Activated T-helper 2 cell treated with anti-CD3 and anti-CD28 coated beads, Interferon-gamma antibody, Interleukin-2, Interleukin-4, amounts not matched to agents 10 μg/mL and 5 μg/mL and 100 μg/mL, durations not matched to agents 14 hours and 24 hours and 36 hours (primary cell): ENCODE measurements at places on chromosomes 1 and 21.

- H3K27ac ChIP-seq: no peak overlapping the region
- H3K4me1 ChIP-seq: no peaks in the 10 kb centered on the region
- DNase-seq: no peak
- no peak overlapping the region for H3K4me3 ChIP-seq
- H3K27me3 ChIP-seq: peaks cover 11% of the 10 kb centered on the region
These were observed 64.1 kb upstream of the SLC25A33 start for GRCh38 chr1:9475061-9475627.

GRCh38 chr21:44862869-44863685 is 10.4 kb downstream of the PTTG1IP start:
- H3K4me3 ChIP-seq: no peak overlapping the region
- H3K27me3 ChIP-seq: no peaks in the 10 kb centered on the region
- no peak overlapping the region for H3K27ac ChIP-seq

GRCh38 chr1:244254467-244254866 is 197.2 kb downstream of the ADSS2 start:
- H3K4me3 ChIP-seq: no peak overlapping the region
- no peak for DNase-seq
- peaks cover 3% of the 10 kb centered on the region for H3K27me3 ChIP-seq
- H3K4me1 ChIP-seq: no peaks in the 10 kb centered on the region
- no peak overlapping the region for H3K27ac ChIP-seq

DNA sequence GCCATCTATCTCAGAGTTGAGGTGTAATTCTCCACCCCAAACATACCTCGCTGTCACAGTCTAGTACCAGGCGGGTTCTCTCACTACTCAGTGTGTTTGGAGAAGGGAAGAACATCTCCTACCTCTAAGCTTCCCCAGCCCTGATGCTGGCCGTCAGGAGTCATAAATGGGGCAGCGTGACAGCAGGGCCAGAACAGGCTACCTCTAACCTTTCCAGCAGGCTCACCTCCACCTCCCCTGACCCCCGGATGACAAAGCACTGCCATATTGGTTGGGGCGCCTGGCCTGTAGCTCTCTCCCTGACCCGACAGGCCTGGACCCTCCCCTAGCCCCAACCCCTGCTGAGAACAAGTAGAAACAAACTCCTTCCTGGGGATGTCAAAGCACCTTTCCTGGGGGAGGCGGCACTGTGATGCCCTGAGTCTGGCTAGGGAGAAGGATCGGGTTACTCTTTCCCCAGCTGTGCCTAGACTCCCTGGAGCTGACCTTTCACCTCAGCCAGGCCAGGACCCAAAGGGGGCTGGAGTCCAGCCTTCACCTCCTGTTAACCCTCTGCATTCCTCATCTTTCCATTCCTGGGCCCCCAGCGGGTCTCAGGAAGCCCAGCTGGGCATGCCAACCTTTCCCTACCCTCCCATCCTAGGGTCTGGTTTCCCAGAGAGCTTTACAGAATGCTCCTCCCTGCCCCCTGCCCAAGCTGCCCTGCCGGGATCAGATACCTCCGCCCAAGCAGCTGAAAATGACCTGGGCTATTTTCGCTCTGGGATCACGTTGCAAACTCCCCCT is 34.2 kb downstream of the AHDC1 start:
- H3K4me3 ChIP-seq: peak overlapping the region; percentile 73
- H3K27ac ChIP-seq: peak overlapping the region; percentile 20
- H3K27me3 ChIP-seq: peaks cover 7% of the 10 kb centered on the region
- H3K4me1 ChIP-seq: peaks cover 14% of the 10 kb centered on the region
- no peak for DNase-seq

- no peak overlapping the region for H3K4me3 ChIP-seq
- no peaks in the 10 kb centered on the region for H3K4me1 ChIP-seq
- DNase-seq: no peak
- no peaks in the 10 kb centered on the region for H3K27me3 ChIP-seq
These were observed 141.3 kb downstream of the NRIP1 start for GRCh38 chr21:14923468-14923867.

DNA sequence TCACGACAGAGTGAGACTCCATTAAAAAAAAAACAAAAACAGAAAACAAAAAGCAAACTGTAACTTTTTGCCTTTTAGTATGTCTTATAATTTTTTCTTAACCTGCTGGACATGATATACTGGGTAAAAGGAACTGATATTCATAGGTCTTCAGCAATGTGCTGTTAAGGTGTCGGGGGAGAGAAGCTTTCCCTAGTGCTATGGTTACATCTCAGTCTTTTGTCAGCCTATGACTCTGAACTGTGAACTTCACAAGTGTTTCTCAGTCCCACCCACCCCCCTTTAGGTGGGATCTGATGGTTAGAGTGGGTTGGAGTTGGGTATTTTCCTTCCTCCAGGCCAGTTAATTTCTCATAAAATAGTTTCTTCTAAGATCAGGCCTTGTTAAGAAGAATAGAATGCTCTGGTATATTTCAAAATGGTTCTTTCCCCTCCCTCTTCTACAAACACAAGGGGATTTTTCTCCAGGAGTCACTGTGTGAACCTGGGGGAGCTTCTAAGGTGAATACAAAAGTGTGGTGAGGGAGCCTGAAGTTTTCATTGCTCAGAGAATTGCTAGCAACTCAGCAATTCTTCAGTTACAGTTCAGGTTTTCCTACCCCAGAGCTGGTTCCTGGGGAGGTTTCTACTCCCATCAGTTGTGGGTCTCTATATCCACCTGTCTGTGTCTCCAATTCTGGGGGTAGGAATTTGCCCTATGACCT is 16.1 kb upstream of the EDARADD start:
- no peak overlapping the region for H3K4me3 ChIP-seq
- peaks cover 2% of the 10 kb centered on the region for H3K27me3 ChIP-seq
- no peak overlapping the region for H3K27ac ChIP-seq
- H3K4me1 ChIP-seq: peaks cover 15% of the 10 kb centered on the region

DNA sequence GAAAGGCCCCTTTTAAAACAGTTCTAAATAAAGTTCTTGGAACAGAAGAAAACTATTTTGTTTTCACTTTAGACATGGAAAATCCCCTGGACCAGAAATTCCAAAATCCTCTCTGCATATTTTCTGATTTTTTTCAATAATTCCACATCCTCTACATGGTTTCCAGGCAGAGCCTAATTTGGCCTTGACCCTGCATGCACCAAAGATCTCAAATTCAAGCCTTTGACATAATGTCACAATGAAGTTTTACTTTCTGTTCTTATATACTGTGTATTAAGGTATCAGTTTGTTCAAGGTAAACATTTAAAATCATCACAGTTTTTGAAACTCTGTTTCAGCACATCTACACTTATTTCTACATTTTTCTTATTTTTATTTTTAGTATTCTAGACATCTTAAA is 12.2 kb upstream of the NPL start:
- DNase-seq: no peak
- H3K36me3 ChIP-seq: no peaks in the 10 kb centered on the region
- no peak overlapping the region for H3K27ac ChIP-seq
- H3K27me3 ChIP-seq: peaks cover 18% of the 10 kb centered on the region
- H3K4me1 ChIP-seq: peaks cover 14% of the 10 kb centered on the region

GRCh38 chr1:116690849-116691406 is 23.4 kb upstream of the IGSF3 start:
- no peak for DNase-seq
- H3K4me1 ChIP-seq: no peaks in the 10 kb centered on the region
- no peak overlapping the region for H3K27ac ChIP-seq
- H3K4me3 ChIP-seq: no peak overlapping the region
- peaks cover 5% of the 10 kb centered on the region for H3K27me3 ChIP-seq

GRCh38 chr1:99139876-99140275 is 124.4 kb upstream of the PLPPR4 start:
- no peak for DNase-seq
- no peak overlapping the region for H3K4me3 ChIP-seq
- no peaks in the 10 kb centered on the region for H3K36me3 ChIP-seq

DNA sequence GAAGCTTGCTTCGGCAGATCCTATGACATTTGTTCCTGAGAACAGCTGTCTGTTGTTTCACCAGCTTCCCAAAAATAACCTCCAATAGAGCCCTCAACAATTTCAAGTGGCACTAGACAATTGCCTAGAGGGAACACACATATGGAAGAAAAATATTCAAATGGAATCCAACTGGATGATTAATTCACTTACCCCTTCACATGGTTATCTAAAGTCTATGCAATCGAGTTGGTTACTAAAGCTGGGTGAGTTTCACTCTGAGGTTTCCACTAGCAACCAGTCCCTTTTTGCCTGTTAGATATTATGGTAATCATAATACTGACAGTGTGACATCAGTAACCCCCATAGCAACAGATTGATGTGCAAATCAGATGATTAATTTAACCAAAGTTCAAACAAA is at the start of gene LEMD1:
TSS of gene LEMD1 (minus strand) at position 259 of the 400 bp plus-strand sequence. CDS start 1,520 bp downstream, outside the sequence.
- no peak within 1 kb of the TSS for H3K4me3 ChIP-seq
- peaks cover 57% of the 10 kb centered on the region for H3K27me3 ChIP-seq
- H3K36me3 ChIP-seq: no peaks in the 10 kb centered on the region

- H3K4me3 ChIP-seq: peak overlapping the region; percentile 94
- no peaks in the 10 kb centered on the region for H3K27me3 ChIP-seq
- peaks cover 23% of the 10 kb centered on the region for H3K36me3 ChIP-seq
These were observed 633 bp downstream of the THEMIS2 start for GRCh38 chr1:27872802-27873551.

DNA sequence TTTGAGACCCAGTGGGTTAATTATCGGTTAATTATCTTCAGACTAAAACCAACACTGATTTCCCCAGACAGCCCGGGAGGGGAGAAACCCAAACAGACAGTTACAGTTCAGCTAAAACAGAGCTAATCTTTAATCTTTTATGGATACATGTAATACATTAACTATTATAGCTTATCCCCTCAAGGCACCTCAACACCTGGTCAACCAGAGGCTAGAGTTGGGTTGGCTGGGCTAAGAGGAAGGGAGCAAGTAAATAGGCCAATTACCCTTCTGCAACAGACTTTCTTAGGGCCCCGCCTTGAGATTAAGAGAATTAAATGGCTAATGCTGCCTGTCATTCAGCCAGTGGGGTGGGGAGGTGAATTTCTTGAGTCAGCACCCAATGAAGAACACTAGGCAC is 6.6 kb upstream of the MED18 start:
- peaks cover 2% of the 10 kb centered on the region for H3K27me3 ChIP-seq
- no peak for DNase-seq
- H3K27ac ChIP-seq: no peak overlapping the region
- no peaks in the 10 kb centered on the region for H3K36me3 ChIP-seq
- no peak overlapping the region for H3K4me3 ChIP-seq

- no peaks in the 10 kb centered on the region for H3K36me3 ChIP-seq
- no peak overlapping the region for H3K27ac ChIP-seq
- no peaks in the 10 kb centered on the region for H3K4me1 ChIP-seq
- DNase-seq: no peak
These were observed 378.1 kb upstream of the USP24 start for GRCh38 chr1:55593298-55593697.

GRCh38 chr1:41666981-41667631 is 182.6 kb upstream of the EDN2 start:
- peak overlapping the region; percentile 85 for H3K27ac ChIP-seq
- peak overlapping the region; percentile 13 for H3K4me3 ChIP-seq
- no peaks in the 10 kb centered on the region for H3K27me3 ChIP-seq
- peaks cover 88% of the 10 kb centered on the region for H3K4me1 ChIP-seq

DNA sequence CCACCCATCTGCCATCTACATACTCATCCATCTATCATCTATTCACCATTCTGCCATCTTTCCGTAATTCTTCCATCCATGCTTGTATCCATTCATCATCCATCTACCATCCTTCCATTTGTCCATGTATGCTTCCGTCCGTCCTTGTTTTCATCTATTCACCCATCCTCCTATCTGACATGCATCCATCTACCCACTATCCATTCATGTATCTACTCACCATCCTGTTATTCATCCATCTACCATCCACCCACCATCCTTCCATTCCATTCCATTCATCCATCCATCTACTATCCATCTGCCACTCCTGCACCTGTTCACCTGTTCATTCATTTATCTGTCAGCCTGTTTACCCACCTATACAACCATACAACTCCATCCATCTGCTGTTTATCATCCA is 86.2 kb downstream of the TRIM11 start:
- DNase-seq: no peak
- no peak overlapping the region for H3K4me3 ChIP-seq
- H3K27me3 ChIP-seq: no peaks in the 10 kb centered on the region
- H3K36me3 ChIP-seq: peaks cover 10% of the 10 kb centered on the region
- no peaks in the 10 kb centered on the region for H3K4me1 ChIP-seq

- H3K27ac ChIP-seq: peak overlapping the region; percentile 25
- no peaks in the 10 kb centered on the region for H3K4me1 ChIP-seq
- no peaks in the 10 kb centered on the region for H3K27me3 ChIP-seq
- H3K36me3 ChIP-seq: peaks cover 93% of the 10 kb centered on the region
- no peak overlapping the region for H3K4me3 ChIP-seq
These were observed 28.6 kb upstream of the ZFP69B start for GRCh38 chr1:40421431-40422384.

- H3K27me3 ChIP-seq: no peaks in the 10 kb centered on the region
- H3K4me3 ChIP-seq: no peak overlapping the region
- no peaks in the 10 kb centered on the region for H3K36me3 ChIP-seq
- no peak for DNase-seq
- H3K4me1 ChIP-seq: no peaks in the 10 kb centered on the region
These were observed 19.9 kb downstream of the ALDH4A1 start for GRCh38 chr1:18882486-18882885.

DNA sequence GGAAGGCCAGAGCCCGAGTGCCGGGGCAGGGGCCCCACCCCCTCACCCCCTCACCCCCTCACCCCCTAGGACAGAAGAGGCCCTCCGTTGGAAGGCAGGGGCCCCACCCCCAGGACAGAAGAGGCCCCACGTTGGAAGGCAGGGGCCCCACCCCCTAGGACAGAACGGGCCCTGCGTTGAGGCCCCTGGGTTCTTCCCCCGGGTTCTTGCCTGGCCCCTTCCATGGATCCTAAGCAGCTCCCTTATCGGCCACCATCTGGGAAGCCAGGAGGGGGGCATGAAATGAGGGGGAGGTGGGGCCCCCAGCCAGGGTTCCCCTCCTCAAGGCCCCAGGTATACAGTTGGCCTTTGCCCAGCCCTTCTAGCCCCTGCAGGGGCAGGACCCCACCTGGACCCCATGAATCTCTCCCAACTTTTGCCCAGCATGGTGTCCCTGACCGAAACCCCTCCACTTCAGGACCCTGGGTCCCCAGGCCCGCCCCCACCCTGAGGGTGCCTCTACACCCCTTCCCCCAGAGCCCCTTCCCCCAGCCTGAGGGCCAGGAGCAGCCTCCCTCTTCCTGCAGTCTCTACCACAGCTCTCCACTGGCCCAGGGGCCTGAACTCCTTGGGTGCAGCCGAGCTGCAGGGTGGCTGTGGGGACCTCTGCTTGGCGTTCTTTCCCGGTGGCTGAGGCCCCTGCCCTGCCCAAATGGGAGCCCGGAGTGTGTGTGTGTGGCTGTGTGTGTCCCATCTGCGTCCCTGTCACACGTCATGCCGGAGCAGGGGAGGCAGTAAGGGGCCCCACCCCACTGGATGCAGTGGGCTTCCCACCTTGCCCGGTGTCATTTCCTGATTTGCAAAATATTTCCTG is 4.3 kb upstream of the VWA1 start:
- H3K27me3 ChIP-seq: peaks cover 17% of the 10 kb centered on the region
- H3K4me1 ChIP-seq: peaks cover 2% of the 10 kb centered on the region
- no peak overlapping the region for H3K4me3 ChIP-seq
- no peak for DNase-seq
- no peaks in the 10 kb centered on the region for H3K36me3 ChIP-seq
- no peak overlapping the region for H3K27ac ChIP-seq

GRCh38 chr1:228274452-228275178 is 66.8 kb downstream of the OBSCN start:
- peaks cover 4% of the 10 kb centered on the region for H3K4me1 ChIP-seq
- no peak overlapping the region for H3K27ac ChIP-seq
- peak overlapping the region; percentile 66 for H3K4me3 ChIP-seq
- no peak for DNase-seq
- no peaks in the 10 kb centered on the region for H3K27me3 ChIP-seq
